ENCODE measurements at places on chromosomes 5 and 9.

DNA sequence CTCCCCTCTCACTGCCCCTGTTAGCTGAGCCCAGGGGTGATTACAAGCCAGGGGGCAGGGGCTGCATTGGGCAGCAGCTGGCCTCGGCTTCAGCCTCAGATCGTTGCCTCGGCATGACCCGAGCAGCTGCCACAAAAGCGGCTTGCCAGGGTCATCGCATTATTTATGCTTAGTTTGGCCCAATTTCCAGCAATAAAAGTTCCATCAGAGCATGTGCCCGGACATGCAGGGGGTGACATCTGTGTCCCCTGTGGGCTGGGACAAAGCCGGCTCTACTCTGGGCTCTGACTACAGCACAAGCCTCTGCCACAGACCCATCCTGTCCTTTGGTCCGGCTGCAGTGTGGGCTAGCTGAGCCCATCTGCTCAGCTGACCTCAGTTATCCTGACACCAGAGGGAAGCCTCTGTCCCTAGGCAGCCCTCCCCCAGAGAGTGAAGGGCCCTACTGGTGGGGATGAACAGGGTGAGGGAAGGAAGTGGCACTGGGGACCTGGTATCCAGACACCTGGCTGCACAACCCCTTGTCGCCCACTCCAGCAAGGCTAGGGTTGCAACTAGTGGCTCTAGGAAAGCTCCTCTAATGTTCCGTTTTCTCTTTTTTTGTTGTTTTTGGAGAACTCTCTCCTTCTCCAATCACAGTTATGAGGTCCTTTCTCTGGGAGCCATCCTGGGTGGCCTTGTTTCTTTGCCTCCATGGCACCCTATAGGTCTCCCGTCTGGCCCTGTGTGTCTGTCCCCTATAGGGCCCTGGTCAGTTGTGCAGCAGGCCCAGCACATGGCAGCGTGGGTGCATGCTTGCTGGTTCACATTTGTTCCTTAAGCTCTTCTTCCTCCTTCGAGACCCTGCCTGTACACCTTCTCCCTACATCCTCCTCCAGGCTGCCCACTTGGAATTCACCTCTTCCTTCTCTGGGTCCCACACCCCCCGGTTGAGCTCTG is 13.3 kb upstream of the GADD45G start:
- no peak overlapping the region for H3K27ac ChIP-seq
- no peaks in the 10 kb centered on the region for H3K36me3 ChIP-seq
- H3K4me1 ChIP-seq: peaks cover 3% of the 10 kb centered on the region
- no peak for DNase-seq
- H3K4me3 ChIP-seq: no peak overlapping the region
- peaks cover 7% of the 10 kb centered on the region for H3K27me3 ChIP-seq

GRCh38 chr5:129461711-129462332 is 1.7 kb downstream of the ADAMTS19 start:
- H3K27ac ChIP-seq: no peak overlapping the region
- H3K4me1 ChIP-seq: no peaks in the 10 kb centered on the region
- H3K4me3 ChIP-seq: no peak overlapping the region
- no peak for DNase-seq

GRCh38 chr5:4640795-4641194 is 499.3 kb upstream of the ADAMTS16 start:
- H3K27ac ChIP-seq: no peak overlapping the region
- H3K27me3 ChIP-seq: no peaks in the 10 kb centered on the region
- DNase-seq: no peak
- no peaks in the 10 kb centered on the region for H3K4me1 ChIP-seq
- no peak overlapping the region for H3K4me3 ChIP-seq

GRCh38 chr9:36092509-36093215 is 43.9 kb upstream of the GLIPR2 start:
- DNase-seq: no peak
- H3K27ac ChIP-seq: no peak overlapping the region
- no peaks in the 10 kb centered on the region for H3K27me3 ChIP-seq
- peaks cover 8% of the 10 kb centered on the region for H3K4me1 ChIP-seq

GRCh38 chr9:110278080-110278707 is 21.9 kb upstream of the TXN start:
- no peak for DNase-seq
- no peak overlapping the region for H3K4me3 ChIP-seq
- H3K27me3 ChIP-seq: peaks cover 3% of the 10 kb centered on the region
- no peaks in the 10 kb centered on the region for H3K4me1 ChIP-seq
- H3K36me3 ChIP-seq: no peaks in the 10 kb centered on the region

DNA sequence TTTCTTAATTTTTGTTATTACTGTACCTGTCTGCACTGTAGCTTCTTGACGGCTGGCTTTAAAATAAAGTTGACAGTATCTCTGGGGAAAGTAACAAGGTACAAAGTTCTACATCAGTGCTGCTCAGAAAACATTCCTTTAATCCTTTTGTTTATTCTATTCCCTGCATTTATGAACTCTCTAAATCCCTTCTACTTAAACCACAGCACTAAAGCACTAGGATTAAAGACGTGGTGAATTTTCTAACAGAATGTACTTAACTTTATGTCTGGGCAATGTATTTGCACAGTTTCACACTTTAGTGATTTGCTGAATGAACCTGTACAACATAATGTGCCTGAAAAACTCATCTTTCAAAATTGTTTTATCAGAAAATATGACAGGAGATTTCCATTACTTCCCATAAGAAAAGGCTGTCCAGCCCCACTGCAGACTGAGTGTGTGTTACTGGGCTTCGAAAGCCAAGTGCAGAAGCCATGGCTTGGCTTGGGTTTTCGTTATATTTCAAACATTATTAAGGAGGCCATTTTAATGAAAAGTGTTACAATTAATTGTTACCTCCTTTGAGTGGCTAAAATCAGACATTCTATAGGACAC is 43.8 kb downstream of the LHFPL2 start:
- H3K27ac ChIP-seq: no peak overlapping the region
- H3K36me3 ChIP-seq: no peaks in the 10 kb centered on the region
- no peak for DNase-seq
- H3K27me3 ChIP-seq: no peaks in the 10 kb centered on the region
- no peak overlapping the region for H3K4me3 ChIP-seq

DNA sequence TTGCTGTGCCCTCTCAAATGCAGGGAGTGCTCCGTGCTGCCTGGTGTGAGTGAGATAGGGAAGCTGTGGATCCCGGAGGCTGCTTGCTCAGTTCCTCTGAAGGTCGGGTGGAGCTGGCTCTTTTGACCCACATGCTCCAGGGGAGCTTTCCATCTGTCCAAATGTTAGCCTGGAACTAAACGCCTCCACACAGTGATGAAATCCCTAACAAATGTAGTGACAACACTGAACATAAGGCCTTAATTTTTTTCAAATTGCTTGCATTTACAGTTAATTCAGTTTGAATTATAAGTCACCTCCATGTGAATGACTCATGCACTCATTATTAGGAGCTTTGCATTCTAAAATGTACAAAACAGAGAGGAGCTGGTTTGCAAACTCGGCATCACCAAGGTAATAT is 27.0 kb downstream of the PRDM6 start:
- no peak overlapping the region for H3K4me3 ChIP-seq
- H3K4me1 ChIP-seq: no peaks in the 10 kb centered on the region
- DNase-seq: no peak
- no peaks in the 10 kb centered on the region for H3K36me3 ChIP-seq
- no peak overlapping the region for H3K27ac ChIP-seq
- H3K27me3 ChIP-seq: peaks cover 10% of the 10 kb centered on the region

GRCh38 chr9:133845440-133845839 is 107.3 kb upstream of the SARDH start:
- H3K27ac ChIP-seq: no peak overlapping the region
- no peaks in the 10 kb centered on the region for H3K36me3 ChIP-seq
- DNase-seq: no peak
- no peak overlapping the region for H3K4me3 ChIP-seq
- H3K4me1 ChIP-seq: peaks cover 2% of the 10 kb centered on the region

GRCh38 chr5:142674531-142675469 is 11.1 kb downstream of the FGF1 start:
- H3K4me3 ChIP-seq: no peak overlapping the region
- no peak for DNase-seq
- H3K27ac ChIP-seq: no peak overlapping the region
- H3K36me3 ChIP-seq: no peaks in the 10 kb centered on the region

- H3K27me3 ChIP-seq: no peaks in the 10 kb centered on the region
- H3K4me3 ChIP-seq: no peak overlapping the region
- H3K27ac ChIP-seq: no peak overlapping the region
- no peaks in the 10 kb centered on the region for H3K36me3 ChIP-seq
Observed at GRCh38 chr5:96844481-96844990, 31.8 kb upstream of the ERAP2 start.

GRCh38 chr5:179497636-179498340 is 52.6 kb upstream of the RUFY1 start:
- H3K27ac ChIP-seq: no peak overlapping the region
- no peaks in the 10 kb centered on the region for H3K27me3 ChIP-seq
- H3K36me3 ChIP-seq: no peaks in the 10 kb centered on the region
- DNase-seq: no peak
- no peak overlapping the region for H3K4me3 ChIP-seq

DNA sequence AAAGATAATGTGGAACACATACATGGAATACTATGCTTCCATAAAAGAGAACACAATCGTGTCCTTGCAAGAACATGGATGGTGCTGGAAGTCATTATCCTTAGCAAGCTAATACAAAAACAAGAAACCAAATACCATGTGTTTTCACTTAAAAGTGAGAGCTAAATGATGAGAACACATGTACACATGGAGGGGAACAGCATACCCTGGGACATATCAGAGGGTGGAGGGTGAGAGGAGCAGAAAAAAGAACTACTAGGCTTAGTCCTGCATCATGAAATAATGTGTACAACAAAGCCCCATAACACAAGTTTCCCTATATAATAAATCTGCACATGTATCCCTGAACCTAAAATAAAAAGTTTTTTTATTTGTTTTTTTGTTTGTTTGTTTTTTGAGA is 855.5 kb upstream of the NUDT12 start:
- H3K27me3 ChIP-seq: no peaks in the 10 kb centered on the region
- no peak overlapping the region for H3K4me3 ChIP-seq
- no peak for DNase-seq
- no peak overlapping the region for H3K27ac ChIP-seq
- no peaks in the 10 kb centered on the region for H3K36me3 ChIP-seq
- no peaks in the 10 kb centered on the region for H3K4me1 ChIP-seq

- peak overlapping the region; percentile 79 for H3K4me3 ChIP-seq
- H3K36me3 ChIP-seq: no peaks in the 10 kb centered on the region
- no peak overlapping the region for H3K27ac ChIP-seq
- peaks cover 31% of the 10 kb centered on the region for H3K4me1 ChIP-seq
- peak; percentile 46 for DNase-seq
Observed at GRCh38 chr9:132241840-132242620, 80.2 kb downstream of the NTNG2 start.

GRCh38 chr5:135451581-135452320 is 400 bp downstream of the TIFAB start:
- H3K4me3 ChIP-seq: no peak overlapping the region
- H3K27me3 ChIP-seq: peaks cover 6% of the 10 kb centered on the region
- DNase-seq: peak; percentile 8

DNA sequence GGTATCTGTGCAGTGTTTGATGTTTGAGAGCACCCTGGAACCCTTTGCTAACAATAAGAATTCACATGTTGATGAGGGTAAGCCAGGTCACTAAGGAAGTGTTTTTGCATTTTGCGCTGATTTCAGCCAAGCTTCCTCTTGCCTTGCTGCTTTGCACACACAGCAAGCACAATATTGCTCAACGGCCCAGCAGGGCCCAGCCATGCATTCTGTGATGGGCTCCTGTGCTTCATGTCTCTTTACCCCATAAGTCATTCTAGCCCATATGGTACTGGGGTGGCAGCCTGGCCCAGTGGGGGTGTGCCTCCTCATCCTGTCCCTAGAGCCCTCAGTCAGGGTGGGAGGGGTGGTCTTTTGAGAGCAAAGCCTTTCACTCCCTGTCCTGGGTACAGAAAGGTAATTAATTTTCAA is 481.3 kb downstream of the GADD45G start:
- no peaks in the 10 kb centered on the region for H3K36me3 ChIP-seq
- H3K4me3 ChIP-seq: no peak overlapping the region
- no peaks in the 10 kb centered on the region for H3K4me1 ChIP-seq
- H3K27me3 ChIP-seq: no peaks in the 10 kb centered on the region

DNA sequence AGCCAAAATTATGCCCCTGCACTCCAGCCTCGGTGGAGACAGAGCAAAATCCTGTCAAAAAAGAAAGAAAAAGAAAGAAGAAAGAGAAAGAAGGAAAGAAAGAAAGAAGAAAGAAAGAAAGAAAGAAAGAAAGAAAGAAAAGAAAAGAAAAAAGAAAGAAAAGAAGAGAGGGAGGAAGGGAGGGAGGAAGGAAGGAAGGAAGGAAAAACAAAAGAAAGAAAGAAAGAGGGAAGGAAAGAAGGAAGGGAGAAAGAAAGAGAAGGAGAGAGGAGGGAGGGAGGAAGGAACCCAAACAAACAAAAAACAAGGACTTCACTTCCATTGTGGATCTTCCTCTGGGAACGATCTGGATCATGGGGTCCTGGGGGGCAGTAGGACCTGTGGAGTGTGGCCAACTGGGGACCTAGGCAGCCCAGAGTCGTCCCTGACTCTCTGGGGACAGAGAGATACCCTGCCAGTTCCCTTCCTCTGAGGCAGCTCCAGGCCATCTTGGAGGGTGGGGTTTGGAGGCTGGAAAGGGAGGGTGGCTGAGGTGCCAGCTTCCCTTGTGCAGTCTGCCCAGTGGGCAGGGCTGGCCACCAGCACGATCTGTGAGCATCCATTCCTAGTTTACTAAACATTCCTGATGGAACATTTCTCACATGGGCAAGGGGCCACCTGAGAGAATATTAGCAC is 216.8 kb downstream of the PAX5 start:
- H3K4me1 ChIP-seq: no peaks in the 10 kb centered on the region
- H3K4me3 ChIP-seq: no peak overlapping the region
- H3K27me3 ChIP-seq: peaks cover 12% of the 10 kb centered on the region
- no peak for DNase-seq

DNA sequence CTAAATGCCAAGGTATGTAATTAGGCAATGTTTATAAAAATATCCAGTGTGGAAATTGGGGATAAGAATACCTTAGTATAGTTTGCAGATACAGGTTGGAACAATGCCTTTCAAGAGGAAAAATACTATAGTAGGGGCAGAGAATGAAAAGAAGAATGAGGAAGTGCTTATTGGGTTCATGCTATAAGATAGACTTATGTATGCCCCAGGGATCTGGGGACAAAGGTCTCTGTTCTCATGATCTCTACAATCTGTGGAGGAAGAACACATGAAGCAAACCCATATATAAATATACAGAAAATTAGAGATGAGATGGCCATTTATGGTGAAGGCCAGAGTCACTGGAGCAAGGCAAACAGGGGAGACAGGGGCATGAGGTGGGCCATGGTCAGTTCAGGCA is 106.5 kb upstream of the DAB2 start:
- no peaks in the 10 kb centered on the region for H3K36me3 ChIP-seq
- H3K27me3 ChIP-seq: no peaks in the 10 kb centered on the region
- H3K4me1 ChIP-seq: no peaks in the 10 kb centered on the region
- no peak for DNase-seq
- no peak overlapping the region for H3K27ac ChIP-seq

DNA sequence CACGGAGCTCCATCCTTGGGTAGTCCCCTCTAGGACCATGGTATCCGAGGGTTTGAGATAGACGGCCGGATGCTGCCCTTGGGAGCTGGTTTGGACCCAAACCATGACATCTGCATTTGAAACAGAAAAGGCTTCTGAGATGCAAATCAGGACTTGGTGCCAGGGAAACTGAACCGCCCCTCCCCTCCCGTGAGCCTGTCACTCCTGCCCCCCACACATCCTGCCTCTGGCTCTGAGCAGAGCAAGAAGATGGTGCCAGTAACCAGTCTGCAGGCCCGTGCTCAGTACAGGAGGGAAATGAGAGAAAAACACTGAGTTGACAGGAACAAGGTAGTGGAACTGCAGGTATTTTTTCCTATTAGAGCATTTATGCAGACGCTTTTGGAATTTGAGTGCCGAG is 18.6 kb downstream of the ARPC5L start:
- no peak overlapping the region for H3K27ac ChIP-seq
- peaks cover 78% of the 10 kb centered on the region for H3K36me3 ChIP-seq
- no peak for DNase-seq
- H3K4me1 ChIP-seq: peaks cover 10% of the 10 kb centered on the region
